Neural crest cell (in vitro differentiated cells): ENCODE measurements at places on chromosomes 4 and X. TPM values are rescaled to one million over a fixed set of nuclear protein-coding genes. Genes with fewer than 3 reads are reported as not detected.

Gene C4orf50
- total RNA-seq = 0.02 TPM in 2 replicates

Gene GPR34
- total RNA-seq = not detected in 2 replicates

Gene ARR3
- total RNA-seq = not detected in 2 replicates

Gene AFF2
- total RNA-seq = 15.4 and 17.2 TPM in 2 replicates

Gene VCX3B
- not detected in 2 replicates for total RNA-seq

Gene NR0B1
- not detected in 2 replicates for total RNA-seq

Gene TMEM31
- 2.0 TPM in 1 of 2 replicates, not detected in the other for total RNA-seq

Gene GPC3
- total RNA-seq = 29.4 and 30.4 TPM in 2 replicates

Gene MPC1L
- total RNA-seq = not detected in 2 replicates

Gene DGKK
- total RNA-seq = 0.14 and 0.18 TPM in 2 replicates

Gene GPRASP2
- 20.3 and 20.9 TPM in 2 replicates for total RNA-seq

Gene GIMD1
- not detected in 2 replicates for total RNA-seq

Gene ADGRG4
- not detected in 2 replicates for total RNA-seq

Gene UCP1
- total RNA-seq = not detected in 2 replicates

Gene ETNPPL
- total RNA-seq = 0.23 and 0.84 TPM in 2 replicates

Gene AVPR2
- not detected in 2 replicates for total RNA-seq

Gene TBC1D19
- 9.2 and 11.7 TPM in 2 replicates for total RNA-seq

Gene NUDT10
- 17.7 and 18.3 TPM in 2 replicates for total RNA-seq

Gene RIBC1
- total RNA-seq = 1.3 and 1.5 TPM in 2 replicates

Gene BEX5
- 3.1 and 3.8 TPM in 2 replicates for total RNA-seq

Gene EMCN
- total RNA-seq = not detected in 2 replicates

Gene PDLIM3
- total RNA-seq = 2.3 and 3.2 TPM in 2 replicates

Gene FAM200B
- 33.6 and 39.5 TPM in 2 replicates for total RNA-seq

Gene XK
- total RNA-seq = 0.12 and 0.20 TPM in 2 replicates

Gene TRAM1L1
- total RNA-seq = 4.6 and 5.0 TPM in 2 replicates

Gene IL9R
- not detected in 2 replicates for total RNA-seq

Gene HOPX
- total RNA-seq = not detected in 2 replicates

Gene SLITRK4
- total RNA-seq = 2.0 and 2.7 TPM in 2 replicates

Gene ASB9
- 0.28 TPM in 1 of 2 replicates, not detected in the other for total RNA-seq

Gene SOD3
- total RNA-seq = 0.16 and 0.32 TPM in 2 replicates

Gene OTC
- total RNA-seq = 0.14 TPM in 1 of 2 replicates, not detected in the other

Gene FLNA
- 786 and 809 TPM in 2 replicates for total RNA-seq

Gene AMTN
- not detected in 2 replicates for total RNA-seq

Gene MTCP1
- total RNA-seq = 10.7 and 15.3 TPM in 2 replicates

Gene SMIM10
- total RNA-seq = 2.6 and 2.7 TPM in 2 replicates

Gene CTAG1A
- not detected in 2 replicates for total RNA-seq

Gene RXFP1
- total RNA-seq = not detected in 2 replicates

Gene UGT2B17
- total RNA-seq = not detected in 2 replicates

Gene XPNPEP2
- total RNA-seq = 0.32 and 0.40 TPM in 2 replicates

Gene TEC
- 0.21 and 0.25 TPM in 2 replicates for total RNA-seq

Gene FAM184B
- 0.12 and 0.16 TPM in 2 replicates for total RNA-seq

Gene GRPR
- total RNA-seq = 0.68 and 0.71 TPM in 2 replicates

Gene AREG
- not detected in 2 replicates for total RNA-seq

Gene NHS
- total RNA-seq = 10.7 TPM in 2 replicates

Gene UGT2B7
- 0.77 and 0.82 TPM in 2 replicates for total RNA-seq

Gene ASMT
- total RNA-seq = 0.44 TPM in 1 of 2 replicates, not detected in the other

Gene UBA6
- total RNA-seq = 72.9 and 78.1 TPM in 2 replicates

Gene FGFBP2
- total RNA-seq = 0.28 TPM in 1 of 2 replicates, not detected in the other

Gene ZNF732
- total RNA-seq = 4.0 and 5.1 TPM in 2 replicates

Gene NDNF
- total RNA-seq = 23.9 and 25.4 TPM in 2 replicates

Gene CTAG2
- total RNA-seq = not detected in 2 replicates

Gene ODAPH
- not detected in 2 replicates for total RNA-seq

Gene TCEAL2
- total RNA-seq = 4.4 and 5.0 TPM in 2 replicates

Gene FAM156B
- total RNA-seq = 13.7 and 16.2 TPM in 2 replicates

Gene FUNDC1
- total RNA-seq = 18.3 and 19.4 TPM in 2 replicates

Gene OPRPN
- not detected in 2 replicates for total RNA-seq

Gene STPG2
- 0.21 and 0.23 TPM in 2 replicates for total RNA-seq

Gene MTNR1A
- total RNA-seq = 0.98 and 1.2 TPM in 2 replicates
